ENCODE measurements at places on chromosomes 6 and 20. TPM values are rescaled to one million over a fixed set of nuclear protein-coding genes. Genes with fewer than 3 reads are reported as not detected.

HLA-DRB1 gene
- 3.9 TPM for polyA plus RNA-seq

OPRM1 gene
- polyA plus RNA-seq, result not detected

CST2 gene
- polyA plus RNA-seq, result not detected

BANF2 gene
- not detected for polyA plus RNA-seq

GSTA1 gene
- not detected for polyA plus RNA-seq

GTF2H4 gene
- polyA plus RNA-seq, result 25.6 TPM

GABRR1 gene
- 1.2 TPM for polyA plus RNA-seq

CST7 gene
- 0.59 TPM for polyA plus RNA-seq

CTAGE9 gene
- not detected for polyA plus RNA-seq

TAF11 gene
- polyA plus RNA-seq, result 42.9 TPM

All from muscle of back (tissue), 13 donors.